ENCODE measurements at places on chromosomes 5 and 9. TPM values are rescaled to one million over a fixed set of nuclear protein-coding genes. Genes with fewer than 3 reads are reported as not detected.

Gene PLPP7
- total RNA-seq: not detected

Gene WDR36
- total RNA-seq: 90.0 TPM

Gene SPATA31A3
- not detected for total RNA-seq

Gene CEP72
- 19.9 TPM for total RNA-seq

Gene FOXD4L3
- not detected for total RNA-seq

Gene IFNK
- total RNA-seq: not detected

Gene ZNF618
- total RNA-seq: 0.21 TPM

Gene MYMK
- total RNA-seq: not detected

Gene F2RL1
- total RNA-seq: 1.6 TPM

Gene CYLC2
- not detected for total RNA-seq

Gene SPATA31A1
- total RNA-seq: not detected

Data from activated T-cell treated with anti-CD3 and anti-CD28 coated beads, Interleukin-2, amount 50 U/mL, for 4 hours (primary cell).